ENCODE measurements at places on chromosomes 13 and 19.

- DNase-seq: no peak
Measured at GRCh38 chr13:62482351-62482750, 1066.7 kb upstream of the PCDH20 start.

- no peak for DNase-seq
Measured at GRCh38 chr13:113811081-113811928, 52.3 kb downstream of the TMEM255B start.

DNA sequence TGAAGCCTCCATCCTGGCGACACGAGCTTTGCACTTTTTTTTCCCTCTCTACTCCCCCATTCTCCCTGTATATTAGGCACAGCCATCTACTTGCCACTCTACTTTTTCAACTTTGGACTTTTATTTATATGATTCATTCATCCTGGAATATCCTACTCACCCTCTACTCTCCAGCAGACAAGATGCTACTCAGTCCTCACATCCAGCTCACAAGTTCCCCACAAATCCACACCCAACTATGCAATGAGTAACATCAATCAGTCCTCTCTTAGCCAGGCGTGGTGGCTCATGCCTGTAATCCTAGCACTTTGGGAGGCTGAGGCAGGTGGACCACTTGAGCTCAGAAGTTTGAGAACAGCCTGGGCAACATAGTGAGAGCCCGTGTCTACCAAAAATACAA, 23.9 kb upstream of the URAD start:
- no peak for DNase-seq

GRCh38 chr19:3459089-3459881, 21.0 kb downstream of the SMIM24 start:
- DNase-seq: peak; percentile 86

DNA sequence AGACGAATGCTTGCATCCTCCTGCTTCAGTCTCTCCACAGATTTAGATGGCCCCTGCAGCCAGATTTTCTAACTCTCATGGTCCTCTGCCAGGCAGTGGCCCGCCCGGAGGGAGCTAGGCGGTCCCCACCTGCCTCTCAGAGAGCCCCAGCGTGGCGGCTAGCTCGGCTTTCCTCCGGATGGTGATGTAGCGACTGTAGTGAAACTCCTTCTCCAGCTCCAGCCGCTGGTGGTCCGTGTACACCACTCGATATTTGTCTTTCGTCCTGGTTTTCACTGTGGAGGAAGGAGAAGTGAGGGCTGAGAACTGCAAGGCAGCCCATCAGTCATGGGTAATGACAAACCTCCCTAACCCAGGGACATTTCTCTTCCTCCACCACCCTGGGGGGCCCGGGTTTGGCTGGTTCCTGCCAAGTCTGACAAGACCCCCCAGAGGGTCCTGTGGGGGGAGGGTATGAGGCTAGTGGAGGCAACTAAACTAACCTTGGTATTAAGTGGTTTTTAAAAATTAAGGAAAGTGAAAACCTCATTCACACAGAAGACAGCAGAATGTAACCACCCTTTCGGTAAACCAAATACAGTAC, 4.3 kb downstream of the CDX2 start:
- no peak for DNase-seq

DNA sequence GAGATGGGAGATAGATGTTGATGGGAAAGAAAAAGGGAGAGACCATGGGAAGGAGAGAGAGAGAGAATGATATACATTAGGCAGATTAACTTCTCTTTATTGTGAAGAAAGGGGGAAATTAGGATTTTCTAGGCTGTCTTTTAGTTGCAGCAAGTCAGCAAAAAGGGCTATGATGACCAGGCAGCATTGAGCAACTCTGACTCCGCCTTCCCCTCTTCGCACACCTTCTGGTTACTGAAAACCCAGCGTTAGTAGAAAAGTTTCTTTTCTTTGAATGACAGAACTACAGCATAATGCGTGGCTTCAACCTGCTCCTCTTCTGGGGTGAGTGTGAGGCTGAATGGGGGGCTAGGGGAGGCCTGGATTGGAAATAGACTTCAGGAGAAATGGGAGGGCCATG, at the start of gene ADGRE1:
Gene ADGRE1 (plus strand): TSS at position 264 of the 400 bp plus-strand sequence. CDS start 30 bp downstream, at position 294.
- DNase-seq: no peak

GRCh38 chr13:91630946-91631345, 232.5 kb downstream of the GPC5 start:
- DNase-seq: no peak

- DNase-seq: peak; percentile 63
Measured at GRCh38 chr13:27493981-27494380, 43.6 kb upstream of the MTIF3 start.

- no peak for DNase-seq
Measured at GRCh38 chr19:21749090-21749489, 18.3 kb downstream of the ZNF100 start.

GRCh38 chr13:73873940-73874830, 260.0 kb downstream of the KLF12 start:
- DNase-seq: no peak

GRCh38 chr19:6590258-6590826, 608 bp downstream of the CD70 start:
- DNase-seq: no peak

GRCh38 chr13:31056644-31057271, 104.9 kb downstream of the HSPH1 start:
- DNase-seq: peak; percentile 22

- no peak for DNase-seq
Measured at GRCh38 chr13:49789968-49790367, 2.5 kb downstream of the KPNA3 start.

DNA sequence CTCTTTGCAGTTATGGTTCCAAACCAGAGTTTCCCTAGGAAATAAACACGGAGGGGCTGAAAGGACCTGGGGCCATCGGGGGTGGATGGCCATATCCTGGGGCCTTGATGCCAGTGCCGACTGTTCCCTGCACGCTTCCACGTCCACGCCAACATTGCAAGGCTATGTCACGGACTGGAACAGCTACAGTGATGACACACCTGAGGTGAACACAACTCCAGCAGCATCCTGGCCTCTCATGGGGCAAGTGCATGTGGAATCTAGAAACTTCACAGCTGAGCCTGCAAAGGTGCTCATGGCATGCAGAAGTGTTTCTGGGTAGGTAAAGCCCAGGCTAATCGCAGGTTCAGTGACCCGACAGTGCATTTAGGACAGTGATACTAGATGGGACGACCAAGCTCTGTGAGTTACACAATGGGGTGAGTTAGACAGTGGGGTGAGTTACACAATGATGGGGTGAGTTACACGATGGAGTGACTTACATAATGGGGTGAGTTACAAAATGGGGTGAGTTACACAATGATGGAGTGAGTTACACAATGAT, 52.0 kb upstream of the GAS6 start:
- no peak for DNase-seq

DNA sequence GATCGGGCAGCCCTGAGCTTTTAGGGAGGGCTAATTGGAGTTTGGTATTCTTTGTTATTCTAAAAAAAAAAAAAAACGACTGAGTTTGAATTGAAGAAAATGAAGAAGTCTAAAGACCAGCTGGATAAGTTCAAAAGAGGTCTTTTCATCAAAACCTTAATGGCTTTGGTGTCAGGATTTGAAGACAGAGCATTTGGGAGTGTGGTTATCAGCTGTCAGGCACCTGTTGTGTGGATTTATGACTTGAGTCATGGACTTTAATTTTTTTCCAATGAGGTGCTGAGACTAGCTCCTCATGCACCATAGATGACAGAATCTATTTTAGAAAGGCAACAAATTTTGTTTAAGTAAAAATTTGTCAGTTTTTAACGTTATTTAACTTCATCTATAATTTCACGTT, 72.5 kb downstream of the FREM2 start:
- no peak for DNase-seq

DNA sequence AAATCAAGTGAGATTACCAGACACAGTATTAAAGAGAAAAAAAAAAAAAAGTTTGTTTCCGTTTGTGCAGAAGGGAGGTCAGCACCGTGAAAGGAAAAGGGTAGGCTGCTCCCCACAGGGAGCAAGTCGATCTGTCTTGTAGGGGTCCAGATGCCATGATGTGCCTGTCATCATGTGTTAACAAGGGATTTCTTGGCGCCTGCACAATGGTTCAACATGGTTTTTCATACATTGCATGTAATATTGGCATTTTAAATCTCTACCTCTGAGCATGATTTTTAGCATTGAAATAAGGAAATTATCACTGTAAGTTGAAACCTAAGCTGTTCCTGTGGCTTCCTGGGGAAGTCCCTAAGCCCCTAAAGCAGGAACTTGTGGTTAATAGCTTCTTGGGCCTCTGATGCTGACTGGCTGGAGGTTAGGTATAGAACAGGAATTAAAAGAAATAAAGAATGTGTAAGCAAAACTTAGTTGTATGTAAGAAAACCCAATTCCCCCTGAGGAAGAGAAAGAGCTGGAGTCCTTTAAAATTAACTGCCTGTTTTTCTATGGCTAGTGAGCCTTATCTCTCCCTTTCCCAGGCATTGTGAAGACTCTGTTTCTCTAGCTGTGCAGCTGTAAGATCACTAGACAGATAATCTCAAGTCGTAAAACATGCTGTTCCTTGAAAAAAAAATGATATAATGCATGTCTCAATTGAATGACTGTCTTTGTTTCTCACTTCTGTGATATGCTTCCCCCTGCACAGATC, 7.4 kb upstream of the FCGBP start:
- no peak for DNase-seq

- peak; percentile 39 for DNase-seq
Measured at GRCh38 chr13:107586216-107586615, 629.1 kb downstream of the LIG4 start.

GRCh38 chr13:24005755-24006281, 108.5 kb upstream of the C1QTNF9B start:
- no peak for DNase-seq

DNA sequence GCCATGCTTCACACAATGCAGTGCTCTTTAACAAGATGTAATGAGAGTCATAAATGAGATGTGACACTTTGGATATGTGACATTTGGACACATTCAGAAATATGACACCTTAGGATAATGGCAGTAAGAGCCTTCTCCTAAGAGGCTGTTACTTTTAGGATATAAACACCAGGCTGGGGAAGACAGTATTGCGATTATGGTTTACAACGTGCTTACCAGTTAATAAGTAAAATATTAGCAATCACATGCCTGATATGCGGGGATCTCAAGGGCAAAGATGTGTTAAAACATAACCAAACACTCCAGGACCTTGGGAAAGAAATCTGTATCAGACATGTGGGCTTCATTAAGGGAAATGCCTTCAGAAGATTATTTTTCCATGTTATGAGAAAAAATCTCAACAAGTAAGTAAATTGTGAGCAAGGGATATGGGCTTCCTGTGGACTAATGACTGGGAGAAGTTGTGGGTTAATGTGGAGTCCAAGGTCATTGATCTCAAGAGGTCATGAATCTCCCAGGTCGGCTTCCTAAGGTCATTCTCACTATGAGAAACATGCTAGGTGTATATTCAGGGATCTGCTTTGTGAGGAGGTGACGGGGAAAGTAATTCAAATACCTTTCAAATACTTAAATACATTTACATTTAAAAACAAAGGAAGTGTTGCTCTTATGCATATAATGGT, 105.3 kb downstream of the STARD13 start:
- DNase-seq: peak; percentile 38

GRCh38 chr13:108214441-108215271, 680 bp downstream of the LIG4 start:
- no peak for DNase-seq

DNA sequence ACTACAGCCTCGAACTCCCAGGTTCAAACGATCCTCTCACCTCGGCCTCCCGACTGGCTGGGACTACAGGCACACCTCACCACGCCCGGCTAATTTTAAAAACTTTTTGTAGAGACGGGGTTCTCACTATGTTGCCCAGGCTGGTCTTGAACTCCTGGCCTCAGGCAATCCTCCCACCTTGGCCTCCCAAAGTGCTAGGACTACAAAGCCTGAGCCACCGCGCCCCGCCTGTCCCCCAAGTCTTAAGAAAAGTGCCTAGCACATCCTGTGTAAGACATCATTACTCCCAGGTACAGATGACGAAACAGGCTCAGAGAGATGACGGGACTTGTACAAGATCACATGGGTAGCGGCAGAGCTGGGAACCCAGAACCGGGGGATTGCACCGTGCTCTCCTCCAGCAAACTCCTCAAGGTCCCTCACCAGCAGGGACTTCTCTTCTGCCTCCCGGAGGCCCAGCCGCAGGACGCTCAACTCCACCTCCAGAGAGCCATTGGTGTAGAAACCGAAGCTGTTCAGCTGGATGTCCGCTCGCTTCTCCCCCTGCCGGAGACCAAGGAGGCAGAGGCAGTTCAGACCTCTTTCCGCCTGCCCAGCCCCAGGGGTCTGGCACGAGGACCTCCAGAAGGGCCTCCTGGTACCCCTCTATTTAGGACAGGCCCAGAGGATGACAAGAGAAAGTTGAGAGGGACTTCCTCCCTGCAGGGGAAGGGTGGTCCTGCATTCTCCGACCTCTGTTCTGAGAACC, 1.0 kb downstream of the GPR108 start:
- DNase-seq: peak; percentile 86

GRCh38 chr19:23286477-23286876, 36.3 kb upstream of the ZNF724 start:
- no peak for DNase-seq

DNA sequence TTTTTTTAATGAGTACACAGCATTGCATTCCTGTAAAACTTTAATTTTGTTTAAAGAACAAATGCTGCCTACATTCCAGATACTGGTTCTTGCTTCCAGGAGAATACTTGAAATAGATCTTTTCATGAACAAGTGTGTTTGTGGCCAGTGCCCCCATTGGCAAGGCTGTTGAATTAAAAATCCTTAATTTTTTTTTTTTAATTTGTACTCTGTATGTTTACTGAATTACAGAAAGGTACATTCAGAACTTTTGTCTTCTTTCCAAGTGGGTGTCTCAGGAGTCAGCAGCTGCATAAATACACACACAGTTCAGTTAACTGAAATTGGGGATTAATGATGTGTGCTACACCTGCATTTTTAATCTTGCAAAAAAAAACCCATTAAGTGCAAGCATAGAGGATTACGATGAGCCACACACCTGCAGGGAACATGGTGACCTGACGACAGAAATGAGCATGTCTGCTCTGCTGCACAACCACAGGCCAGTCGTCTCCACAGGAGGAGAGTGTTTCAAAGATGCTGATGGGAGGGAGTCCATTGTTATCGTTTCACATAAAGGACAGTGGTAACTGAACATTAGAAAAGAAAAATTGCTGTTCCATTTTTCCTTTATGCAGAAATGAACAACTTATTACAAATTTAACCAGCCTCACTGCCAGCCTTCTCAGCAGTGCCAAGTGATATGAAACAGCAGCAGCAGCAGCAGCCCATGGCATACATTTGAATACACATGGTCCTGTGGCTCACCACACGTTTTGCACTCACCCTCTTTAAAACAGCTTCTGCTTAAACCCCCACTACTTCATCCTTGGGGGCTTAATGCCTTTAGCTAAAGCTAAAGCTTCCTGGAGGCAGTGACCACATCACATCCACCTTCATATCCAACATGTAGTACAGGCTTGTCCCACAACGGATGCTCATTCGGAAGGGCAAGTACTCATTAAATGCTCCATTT, 72.3 kb upstream of the RFC3 start:
- no peak for DNase-seq
